Stimulated activated CD4-positive, alpha-beta T cell treated with anti-CD3 and anti-CD28 coated beads, TNF-alpha, amount 100 ng/mL, for 1 hour (primary cell): ENCODE measurements at places on chromosomes 7 and 10.

GRCh38 chr7:94044806-94045205 lies 40.7 kb upstream of the BET1 start:
- DNase-seq = no peak

GRCh38 chr7:138483531-138483930 lies 23.5 kb downstream of the TRIM24 start:
- DNase-seq = no peak

DNA sequence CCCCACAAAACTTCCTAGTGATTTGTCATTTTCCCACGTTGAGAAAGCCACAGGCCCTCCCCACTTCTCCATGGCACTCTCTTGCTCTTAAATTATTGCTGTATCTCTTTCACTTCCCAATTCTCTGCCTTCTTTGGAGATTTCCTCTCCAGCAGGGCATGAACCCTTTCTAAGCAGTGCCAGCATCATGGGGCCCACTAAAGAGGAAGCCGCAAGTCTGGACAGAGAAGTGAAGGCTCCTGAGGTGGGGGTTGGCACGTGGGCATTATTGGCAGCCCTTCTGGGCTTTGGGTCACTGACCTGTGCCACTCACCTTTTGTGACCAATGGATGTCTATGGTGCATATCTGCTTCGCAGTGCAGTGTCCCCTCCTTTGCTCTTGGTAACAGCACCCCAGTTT lies 97.7 kb upstream of the TCF7L2 start:
- no peak for DNase-seq

GRCh38 chr10:133088956-133089800 lies 1.5 kb downstream of the ADGRA1 start:
- no peak for DNase-seq

GRCh38 chr7:68682910-68683309 lies 915.4 kb upstream of the AUTS2 start:
- DNase-seq = no peak

DNA sequence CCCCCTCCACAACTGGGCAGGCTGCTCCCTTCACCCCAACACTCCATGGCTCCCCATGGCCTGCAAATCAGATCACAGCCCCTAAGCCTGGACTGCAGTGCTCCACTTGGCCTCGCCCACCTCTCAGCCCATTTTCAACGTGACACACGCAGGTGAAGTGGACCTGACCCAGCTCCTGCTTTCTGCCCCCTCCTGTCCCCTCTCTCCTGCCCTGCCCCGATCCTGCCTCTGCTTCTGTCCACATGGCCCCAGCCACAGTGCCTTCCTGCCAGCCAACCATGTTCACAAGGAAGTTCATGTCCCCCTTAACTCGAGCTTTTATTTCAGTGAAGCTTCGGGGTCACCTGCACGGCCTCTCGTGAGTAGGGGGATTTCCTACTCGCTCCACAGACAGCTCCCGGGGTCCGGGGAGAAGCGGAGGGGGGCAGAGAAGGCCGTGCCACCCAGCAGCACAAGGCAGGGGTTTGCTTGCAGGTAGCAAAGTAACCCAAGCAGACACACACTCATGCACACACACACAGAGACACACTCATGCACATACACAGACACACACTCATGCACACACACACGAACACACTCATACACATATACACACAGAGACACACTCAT lies 537.5 kb downstream of the DNAJB6 start:
- no peak for DNase-seq

- no peak for DNase-seq
These were observed 26.7 kb upstream of the DNAJB6 start for GRCh38 chr7:157309988-157310668.

GRCh38 chr7:101882005-101882421 lies 64.6 kb downstream of the CUX1 start:
- no peak for DNase-seq

DNA sequence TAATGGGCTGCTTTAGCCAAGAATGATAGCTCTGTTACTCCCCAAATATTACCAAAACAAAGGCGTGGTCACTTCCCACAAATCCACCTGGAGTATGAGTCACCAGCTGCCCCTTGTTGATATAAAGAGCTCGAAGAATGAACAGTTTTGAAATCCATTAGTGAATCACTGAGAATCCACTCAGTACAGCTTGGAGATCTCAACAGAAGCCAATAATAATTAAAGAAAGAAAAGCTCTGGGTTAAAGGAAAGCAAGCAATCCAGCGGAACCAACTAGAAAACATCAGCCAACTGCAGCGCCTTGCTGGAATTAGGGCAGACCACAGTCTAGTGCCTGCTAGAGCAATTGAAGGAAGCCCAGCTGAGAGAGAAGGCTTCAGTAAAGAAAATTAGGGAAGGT lies 576.0 kb upstream of the C7orf33 start:
- no peak for DNase-seq

GRCh38 chr10:71075086-71075758 lies 137.1 kb upstream of the UNC5B start:
- no peak for DNase-seq

DNA sequence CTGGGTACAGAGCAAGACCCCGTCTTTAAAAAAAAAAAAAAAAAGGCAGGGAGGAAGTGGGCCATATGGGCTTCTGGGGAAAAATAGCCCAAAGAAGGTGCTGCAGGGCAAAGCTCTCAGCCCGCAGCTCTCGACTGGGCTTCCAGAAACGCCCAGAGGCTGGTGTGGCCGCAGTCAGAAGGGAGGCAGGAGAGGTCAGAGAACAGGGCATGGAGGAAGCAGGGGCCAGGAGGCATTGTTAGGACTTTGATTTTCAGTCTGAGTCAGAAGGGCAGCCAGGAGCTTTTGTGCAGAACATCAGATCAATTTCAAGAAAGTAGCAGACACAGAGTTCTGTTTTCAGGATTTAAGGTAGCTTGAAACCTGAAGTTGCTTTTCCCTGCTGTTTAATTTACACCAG lies 35.3 kb upstream of the CYTH3 start:
- DNase-seq = no peak

GRCh38 chr7:24902276-24902675 lies 77.7 kb downstream of the OSBPL3 start:
- no peak for DNase-seq

DNA sequence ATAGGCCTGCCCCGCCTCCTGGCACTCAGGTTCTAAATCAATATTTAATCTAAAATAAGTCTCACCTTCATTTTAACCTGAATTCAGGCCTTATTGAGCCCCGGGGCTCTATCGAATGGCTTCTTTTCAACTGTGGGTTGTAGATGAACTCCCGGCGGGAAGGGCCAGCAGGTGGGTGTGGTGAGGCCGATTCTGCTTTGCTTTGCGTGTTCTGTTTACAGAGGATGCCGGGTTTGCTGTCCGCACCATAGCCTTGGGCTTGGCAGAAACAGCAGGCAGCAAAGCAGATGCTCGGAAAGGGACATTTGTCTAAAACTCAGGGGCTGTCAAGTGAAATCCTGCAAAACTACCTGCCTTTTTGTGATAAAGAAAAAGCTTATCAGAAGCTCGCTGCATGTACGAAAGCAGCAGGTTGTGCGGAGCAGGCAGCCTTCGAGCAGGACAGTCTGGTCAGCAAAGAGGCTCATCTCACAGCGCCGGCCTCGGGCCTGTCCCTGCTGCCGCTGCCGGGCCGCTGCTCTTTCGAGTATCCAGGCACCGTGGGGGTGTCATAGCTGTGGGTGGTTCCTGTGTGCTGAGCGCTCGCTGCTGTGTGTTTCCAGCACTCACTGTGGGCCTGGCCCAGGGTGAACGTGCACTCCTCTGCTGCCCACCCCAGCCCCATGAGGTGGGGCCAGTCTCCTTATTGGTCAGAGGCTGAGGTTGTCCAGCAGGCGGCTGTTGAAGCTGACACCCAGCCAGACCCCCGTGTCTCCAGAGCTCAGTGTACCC lies 434.8 kb upstream of the FOXK1 start:
- DNase-seq = no peak

DNA sequence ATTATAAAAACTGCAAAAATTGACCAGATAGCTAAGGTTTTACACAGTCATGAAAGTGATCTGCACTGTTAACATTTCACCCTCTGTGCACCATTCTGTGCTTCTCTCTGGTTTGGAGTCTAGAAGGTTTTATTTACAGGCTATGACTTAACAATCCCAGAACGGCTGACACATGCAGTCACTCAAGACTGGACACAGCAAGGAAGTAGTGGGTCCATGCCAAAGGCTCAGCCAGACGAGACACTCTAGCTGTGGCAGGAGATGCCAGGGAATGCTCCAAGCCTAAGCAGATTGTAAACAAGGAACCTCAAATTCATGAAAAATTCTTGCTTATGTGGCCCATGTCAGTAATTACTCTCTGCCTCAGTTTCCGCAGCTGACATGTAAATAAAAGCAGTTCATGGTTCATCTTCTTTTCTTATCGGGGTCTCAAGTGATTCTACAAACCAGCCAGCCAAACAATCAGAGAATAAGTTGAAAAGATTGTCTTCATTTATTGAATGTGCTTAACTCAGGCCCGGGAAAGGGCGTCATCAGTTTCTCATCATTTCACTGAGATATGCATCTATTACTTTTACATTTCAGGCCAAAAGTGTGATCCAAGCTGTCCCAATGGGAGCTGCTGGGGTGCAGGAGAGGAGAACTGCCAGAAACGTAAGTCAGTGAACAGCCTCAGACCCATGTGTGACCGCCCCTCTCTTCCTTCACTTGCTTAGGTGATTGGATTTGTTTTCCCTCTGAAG lies 132.1 kb downstream of the EGFR start:
- DNase-seq = no peak
